ENCODE measurements at places on chromosomes 1 and 21. TPM values are rescaled to one million over a fixed set of nuclear protein-coding genes. Genes with fewer than 3 reads are reported as not detected.
A peak's percentile ranks its signal among the peaks of the same experiment; 100 is the strongest.

GRCh38 chr1:74406759-74407158 lies 105.7 kb downstream of the LRRC53 start:
- DNase-seq, result no peak

REN gene
- total RNA-seq, result 4.3 TPM

GRCh38 chr1:15736892-15737261 lies 819 bp downstream of the SLC25A34 start:
- no peak for DNase-seq

PRDM16 gene
- 1.7 TPM for total RNA-seq

- DNase-seq, result no peak
Observed at GRCh38 chr1:71311376-71311775, 230.5 kb upstream of the ZRANB2 start.

GRCh38 chr1:153929981-153930948 lies 7.5 kb upstream of the GATAD2B start:
- DNase-seq, result no peak

GRCh38 chr1:215146240-215146975 lies 63.9 kb downstream of the KCNK2 start:
- peak; percentile 58 for DNase-seq

S100A8 gene
- total RNA-seq, result not detected

GRCh38 chr1:85681087-85681486 lies 27.1 kb downstream of the ZNHIT6 start:
- no peak for DNase-seq

DNA sequence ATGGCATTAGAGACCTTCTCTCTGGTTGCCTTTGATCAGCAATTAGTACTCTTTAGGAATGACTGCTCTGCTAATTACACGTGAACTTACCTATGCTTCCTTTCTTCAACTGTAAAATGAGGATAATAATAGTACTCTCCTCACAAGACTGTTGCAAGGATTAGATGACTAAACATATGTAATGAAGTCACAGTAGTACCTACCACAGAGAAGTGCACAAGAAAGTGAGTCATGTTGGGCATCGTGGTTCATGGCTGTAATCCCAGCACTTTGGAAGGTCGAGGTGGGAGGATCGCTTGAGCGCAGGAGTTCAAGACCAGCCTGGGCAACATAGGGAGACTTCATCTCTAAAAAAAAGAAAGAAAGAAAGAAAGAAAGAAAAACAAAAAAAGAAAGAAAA lies 68.1 kb upstream of the AK4 start:
- DNase-seq, result no peak

AMPD1 gene
- total RNA-seq, result not detected

DNA sequence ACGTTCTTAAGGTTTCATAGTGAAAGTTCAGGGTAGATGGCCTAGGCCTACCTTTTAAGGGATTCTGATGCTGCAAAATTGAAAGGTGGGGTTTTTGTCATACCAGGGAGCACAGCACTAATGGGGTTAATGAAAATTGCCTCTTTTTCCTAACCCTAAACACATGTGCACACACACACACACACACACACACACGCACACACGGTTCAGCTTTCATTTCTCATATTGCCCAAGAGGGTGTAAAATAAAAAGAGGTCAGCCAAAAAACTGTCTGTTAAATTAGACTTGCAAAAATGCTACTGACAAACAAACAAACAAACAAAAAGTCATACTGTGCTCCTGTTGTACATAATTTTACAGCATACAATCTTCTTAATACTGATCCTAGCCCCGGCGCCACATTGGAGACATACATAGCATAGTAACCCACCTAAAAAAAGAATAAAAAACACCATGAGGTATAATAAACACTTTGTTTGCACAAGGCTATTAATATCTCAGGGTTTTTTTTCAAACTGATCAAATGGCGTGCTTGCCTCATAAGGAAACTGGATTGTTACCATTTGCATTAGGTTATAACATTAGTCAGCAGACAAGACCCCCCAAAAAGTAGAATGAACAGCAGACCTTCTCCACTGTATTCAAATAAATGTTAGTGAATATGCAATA lies 69.1 kb downstream of the TGFB2 start:
- DNase-seq, result no peak

DNA sequence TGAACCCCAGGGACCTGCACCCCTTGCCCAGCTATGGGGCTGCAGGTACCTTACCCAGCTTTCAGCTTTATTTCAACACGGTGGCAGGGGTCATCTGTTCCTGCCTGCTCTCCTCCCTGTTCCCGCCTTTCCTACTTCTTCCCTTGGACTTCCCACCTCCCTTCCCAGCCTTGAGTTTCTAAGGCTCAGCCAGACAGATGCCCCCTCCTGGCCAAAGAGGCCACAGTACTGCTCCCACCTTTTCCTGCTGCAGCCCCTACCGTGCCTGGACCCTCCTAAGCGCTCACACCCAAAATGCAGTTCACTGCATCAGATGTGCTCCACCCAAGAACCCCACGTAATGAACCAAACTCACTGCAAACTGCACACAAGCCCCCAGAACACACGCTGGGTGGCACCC lies 7.7 kb downstream of the NOC2L start:
- peak; percentile 41 for DNase-seq

- DNase-seq, result peak; percentile 68
Observed at GRCh38 chr1:21782349-21782867, 541 bp downstream of the USP48 start.

KRTAP11-1 gene
- not detected for total RNA-seq

DNA sequence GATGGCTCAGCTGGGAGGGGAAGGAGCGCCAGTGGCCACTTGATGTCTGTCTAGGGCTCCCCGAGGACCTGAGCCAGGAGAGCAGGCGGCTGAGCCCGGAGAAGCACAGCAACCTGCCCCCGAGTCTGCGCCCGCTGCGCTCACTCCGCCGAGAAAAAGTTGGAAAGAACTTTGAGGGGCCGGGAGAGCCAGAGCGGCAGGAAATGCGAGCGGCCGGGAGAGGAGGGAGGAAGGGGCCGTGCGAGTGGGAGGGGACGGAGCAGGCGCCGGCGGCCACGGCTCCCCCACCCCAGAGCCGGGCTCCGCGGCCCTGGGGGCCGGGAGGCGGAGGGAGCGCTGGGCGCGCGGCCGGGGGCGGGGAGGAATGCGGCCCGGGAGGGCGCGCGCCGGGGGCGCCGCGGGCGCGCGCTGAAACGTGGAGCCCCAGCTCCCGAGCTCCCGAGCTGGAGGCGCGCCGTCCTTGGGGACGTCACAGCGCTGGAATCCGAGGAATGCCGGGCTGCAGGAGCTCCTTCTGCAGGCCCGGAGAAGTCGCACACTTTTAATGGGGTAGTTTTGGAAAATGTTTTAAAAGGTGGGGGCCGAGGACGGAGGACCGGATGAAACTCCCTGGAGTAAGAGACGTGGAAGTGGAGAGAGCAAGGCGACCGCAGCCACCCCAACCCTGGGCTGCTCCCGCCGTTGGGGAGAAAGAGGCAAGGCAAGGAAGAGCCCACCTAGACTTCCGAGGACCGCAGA lies at the start of gene PTPN14:
Gene PTPN14, minus strand, starts transcription at position 167 of the 738 bp plus-strand sequence. CDS start 86,799 bp downstream, outside the sequence.
- DNase-seq, result peak; percentile 96

BATF3 gene
- 3.9 TPM for total RNA-seq

DNA sequence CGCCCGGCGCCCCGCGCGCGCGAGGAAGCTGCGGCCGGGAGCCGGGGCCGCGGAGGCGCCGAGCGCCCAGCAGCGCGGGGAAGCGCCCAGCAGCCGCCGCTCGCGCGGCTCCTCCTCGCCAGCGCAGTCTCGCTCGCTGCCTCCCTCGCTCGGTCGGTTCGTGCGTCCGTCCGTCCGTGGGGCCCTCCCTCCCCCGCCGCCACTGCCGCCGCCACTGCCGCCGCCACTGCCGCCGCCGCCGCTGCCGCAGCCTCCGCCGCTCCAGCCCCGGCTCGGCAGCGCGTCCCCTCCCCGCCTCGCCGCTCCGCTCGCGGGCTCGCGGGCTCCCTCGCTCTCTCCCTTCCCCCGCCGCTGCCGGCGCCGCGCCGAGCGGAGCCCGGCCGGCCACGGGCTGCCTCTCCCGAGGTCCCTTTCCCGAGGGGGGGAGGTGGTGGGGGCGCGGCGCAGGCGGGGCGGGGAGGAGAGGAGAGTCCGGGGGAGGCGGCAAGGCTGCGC lies at the start of gene KCND3:
Gene KCND3, minus strand, starts transcription at position 138 of the 495 bp plus-strand sequence.
- DNase-seq, result peak; percentile 14

DNA sequence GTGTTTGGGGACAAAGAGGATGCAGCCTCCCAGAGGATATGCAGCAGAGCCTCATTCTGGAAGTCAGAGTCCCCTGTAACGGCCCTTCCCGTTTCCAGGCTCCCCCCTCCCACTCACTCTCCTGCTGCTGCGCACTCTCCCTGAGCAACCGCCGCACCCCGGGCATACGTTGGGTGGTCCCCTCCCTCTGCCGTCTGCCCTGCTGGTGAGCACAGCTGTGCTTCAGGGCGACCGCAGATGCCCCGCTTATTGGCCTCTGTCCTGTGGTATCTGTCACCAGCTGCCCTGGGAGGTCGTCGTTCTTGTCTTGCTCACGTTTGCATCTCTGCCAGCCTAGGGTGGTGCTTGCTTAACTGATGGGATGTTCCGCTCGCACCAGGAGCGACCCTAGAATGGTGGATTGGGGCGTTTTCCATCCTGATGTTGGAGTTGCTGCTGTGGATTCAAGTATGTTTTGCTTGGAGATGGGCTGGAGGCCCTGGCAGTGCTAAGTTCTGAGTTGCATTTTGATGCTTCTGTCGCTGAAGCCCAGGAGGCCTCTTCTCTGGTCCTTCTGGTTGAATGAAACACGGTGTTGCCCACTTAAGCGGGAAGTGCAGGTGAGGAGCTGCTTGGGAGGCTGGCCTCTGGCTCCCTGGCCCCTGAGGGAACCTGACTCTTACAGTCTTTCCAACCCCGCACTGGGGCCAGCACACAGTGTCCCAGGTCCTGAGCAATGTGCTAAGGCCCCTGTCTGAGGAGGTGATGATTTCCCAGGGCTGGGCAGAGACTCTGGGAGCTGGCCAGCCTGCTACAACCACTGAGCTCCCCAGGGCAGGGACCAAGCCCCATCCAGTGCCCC lies 3.2 kb downstream of the TMEM201 start:
- no peak for DNase-seq

DNA sequence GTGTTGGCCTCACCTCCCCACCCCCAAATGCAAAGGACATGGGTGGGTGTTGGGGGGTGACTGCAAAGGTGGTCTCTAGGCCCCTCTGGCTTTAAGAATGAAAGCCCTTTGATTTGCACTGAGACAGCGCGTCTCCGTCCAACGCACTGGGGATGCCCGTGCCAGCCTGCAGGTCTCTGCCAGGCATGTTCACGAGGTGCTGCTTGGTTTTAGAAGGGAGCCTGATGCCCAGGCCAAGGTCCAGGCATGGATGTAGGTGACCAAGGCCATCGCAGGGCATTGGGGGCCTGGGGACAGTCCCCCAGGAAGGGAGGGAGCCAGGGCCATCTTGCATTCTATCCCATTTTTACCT lies 363.6 kb upstream of the VAMP3 start:
- DNase-seq, result no peak

- no peak for DNase-seq
Observed at GRCh38 chr1:220507085-220507484, 20.9 kb upstream of the MARK1 start.

- DNase-seq, result no peak
Observed at GRCh38 chr1:21749109-21749508, 33.8 kb downstream of the USP48 start.

GRCh38 chr1:42258218-42258617 lies 76.8 kb downstream of the FOXJ3 start:
- DNase-seq, result no peak

- DNase-seq, result no peak
Observed at GRCh38 chr1:117607471-117607870, 1.6 kb downstream of the TENT5C start.

CENPL gene
- 26.3 TPM for total RNA-seq

DNA sequence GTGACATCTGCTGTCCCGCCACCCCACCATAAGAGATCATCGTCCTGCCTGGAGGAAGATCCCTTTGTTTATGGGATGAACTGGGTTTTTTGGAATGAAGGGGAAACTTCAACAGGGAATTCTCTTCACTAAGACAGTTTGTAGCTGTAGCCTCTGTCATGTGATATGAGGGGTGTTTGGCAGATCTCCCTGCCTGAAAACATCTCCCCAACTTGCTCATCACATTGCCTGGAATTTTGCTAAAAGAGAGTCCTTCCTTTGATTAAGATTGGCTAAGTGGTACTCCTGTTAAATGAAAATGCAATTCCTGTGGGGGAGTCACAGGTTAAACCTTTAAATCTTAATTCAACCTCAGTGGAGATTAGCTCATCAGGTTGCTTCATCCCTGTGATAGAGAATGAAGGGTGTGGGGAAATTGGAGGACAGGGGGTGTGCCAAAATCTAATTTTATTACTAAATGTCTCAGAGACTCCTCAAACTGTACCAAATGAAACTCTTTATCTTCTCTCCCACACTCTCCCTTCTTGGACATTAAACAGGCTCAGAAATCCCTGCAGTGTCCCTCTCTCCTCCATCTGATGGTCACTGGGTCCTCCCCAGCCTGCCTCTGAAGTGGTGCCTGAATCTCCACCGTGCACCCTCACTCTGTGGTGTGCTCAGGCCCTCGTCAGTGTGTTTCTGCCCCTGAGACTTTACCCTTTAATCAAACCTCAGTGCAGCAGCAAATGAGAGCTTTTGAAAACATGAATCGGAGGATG lies 54.8 kb downstream of the IER5 start:
- DNase-seq, result no peak

YTHDF2 gene
- 55.4 TPM for total RNA-seq

- no peak for DNase-seq
Observed at GRCh38 chr1:70327306-70328076, 27.0 kb downstream of the ANKRD13C start.

- DNase-seq, result no peak
Observed at GRCh38 chr1:92970990-92971689, 9.9 kb upstream of the DIPK1A start.

- no peak for DNase-seq
Observed at GRCh38 chr1:65817891-65818290, 25.2 kb downstream of the PDE4B start.

COL24A1 gene
- 3.9 TPM for total RNA-seq

DNA sequence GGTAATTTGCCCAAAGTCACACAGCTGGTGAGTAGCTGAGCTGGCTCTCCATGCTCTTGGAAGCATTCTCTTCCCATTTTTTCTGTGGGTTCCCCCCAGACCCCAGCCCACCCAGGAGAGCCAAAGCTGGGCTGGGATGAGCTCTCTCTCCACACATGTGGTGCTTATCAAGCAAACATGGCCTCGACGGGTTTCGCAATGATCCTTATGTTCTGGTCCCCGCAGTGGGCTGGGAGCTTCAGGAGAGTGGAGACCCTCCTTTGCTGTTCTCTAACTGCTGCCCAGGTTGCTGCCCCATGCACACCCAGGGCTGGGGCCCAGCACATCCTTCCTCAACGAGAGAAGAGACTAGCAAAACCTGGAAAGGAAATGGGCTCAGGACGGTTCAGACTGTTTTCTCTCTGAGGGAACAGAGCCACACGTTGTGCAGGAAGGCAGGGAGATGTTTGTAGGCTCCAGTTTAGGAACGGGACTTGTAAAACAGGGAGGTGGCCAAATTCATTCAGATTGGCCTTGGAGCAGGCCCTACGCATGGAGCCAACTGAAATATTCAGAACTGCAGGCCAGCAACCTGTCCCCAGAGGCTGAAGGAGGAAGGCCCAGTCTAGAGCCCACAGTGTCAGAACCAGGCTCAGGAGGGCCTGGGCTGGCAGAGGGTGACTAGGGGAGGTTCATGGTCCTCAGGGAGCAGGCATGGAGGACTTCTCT lies 27.2 kb upstream of the CSF1 start:
- peak; percentile 39 for DNase-seq

FOXD2 gene
- 0.32 TPM for total RNA-seq

GRCh38 chr21:34642211-34643075 lies 26.4 kb upstream of the CLIC6 start:
- DNase-seq, result peak; percentile 30

Data from fibroblast of villous mesenchyme (primary cell).